Stimulated activated memory B cell treated with anti-CD40 and anti-IgM and Interleukin-4, amounts not matched to agents 10 μg/mL and 1 μg/mL and 100 μg/mL, for 72 hours (primary cell): ENCODE measurements at places on chromosomes 16 and 17.
A peak's percentile ranks its signal among the peaks of the same experiment; 100 is the strongest.

GRCh38 chr17:38919316-38920078 lies 5.9 kb upstream of the LASP1NB start:
- peaks cover 57% of the 10 kb centered on the region for H3K36me3 ChIP-seq
- peaks cover 37% of the 10 kb centered on the region for H3K4me1 ChIP-seq
- H3K27ac ChIP-seq = peak overlapping the region; percentile 76
- no peak for ATAC-seq
- no peak overlapping the region for H3K4me3 ChIP-seq

- no peak overlapping the region for H3K4me3 ChIP-seq
- no peaks in the 10 kb centered on the region for H3K36me3 ChIP-seq
- H3K4me1 ChIP-seq = peaks cover 8% of the 10 kb centered on the region
- no peak overlapping the region for H3K27ac ChIP-seq
- H3K27me3 ChIP-seq = peaks cover 8% of the 10 kb centered on the region
Measured at GRCh38 chr16:67304020-67304419, 22.5 kb downstream of the KCTD19 start.

DNA sequence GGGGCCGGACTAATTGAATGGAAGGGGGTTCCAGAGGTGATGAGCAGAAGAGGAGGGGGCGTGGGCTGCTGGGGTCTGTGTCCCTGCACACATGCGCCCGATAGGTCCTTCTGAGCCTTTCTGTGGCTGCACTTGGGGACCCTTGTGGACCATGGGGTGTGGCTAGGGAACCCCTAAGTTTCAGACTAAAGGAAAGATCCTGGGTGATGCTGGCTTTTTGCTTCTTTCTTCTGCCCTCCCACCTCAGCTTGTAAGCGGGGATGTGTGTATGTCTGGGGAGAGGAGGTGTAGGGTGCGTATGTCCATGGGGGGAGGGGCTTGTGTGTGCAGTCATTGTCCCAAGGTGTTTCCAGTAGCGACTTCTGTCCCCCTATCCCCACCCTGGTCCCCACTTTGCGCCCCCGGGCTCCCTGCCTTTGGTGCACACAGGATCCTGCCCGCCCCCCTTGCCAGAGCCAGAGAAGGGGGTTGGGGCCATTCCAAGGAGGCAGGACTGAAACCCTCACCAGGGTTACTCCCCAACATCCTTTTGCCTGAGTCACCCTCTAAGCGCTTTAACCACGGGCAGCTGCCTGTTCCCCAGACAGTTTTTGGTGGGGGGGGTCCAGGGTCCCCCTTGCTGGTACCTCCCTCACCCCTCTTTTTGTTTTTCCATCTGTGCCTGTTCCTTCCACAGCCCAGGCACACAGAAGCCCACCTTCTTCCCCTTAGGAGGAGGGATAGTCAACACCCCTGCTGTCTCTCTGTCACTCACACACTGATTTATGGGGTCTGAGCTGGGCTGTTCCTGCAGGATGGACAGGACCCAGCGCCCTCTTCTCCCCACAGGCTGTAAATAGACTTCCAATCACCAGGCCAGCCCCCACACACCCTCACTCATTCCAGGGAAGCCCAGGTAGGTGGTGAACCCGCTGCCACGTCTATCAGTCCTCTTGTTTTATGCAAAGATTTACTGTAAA lies 83.2 kb downstream of the ARHGAP23 start:
- peaks cover 65% of the 10 kb centered on the region for H3K27me3 ChIP-seq
- H3K27ac ChIP-seq = no peak overlapping the region
- ATAC-seq = no peak
- H3K36me3 ChIP-seq = no peaks in the 10 kb centered on the region

DNA sequence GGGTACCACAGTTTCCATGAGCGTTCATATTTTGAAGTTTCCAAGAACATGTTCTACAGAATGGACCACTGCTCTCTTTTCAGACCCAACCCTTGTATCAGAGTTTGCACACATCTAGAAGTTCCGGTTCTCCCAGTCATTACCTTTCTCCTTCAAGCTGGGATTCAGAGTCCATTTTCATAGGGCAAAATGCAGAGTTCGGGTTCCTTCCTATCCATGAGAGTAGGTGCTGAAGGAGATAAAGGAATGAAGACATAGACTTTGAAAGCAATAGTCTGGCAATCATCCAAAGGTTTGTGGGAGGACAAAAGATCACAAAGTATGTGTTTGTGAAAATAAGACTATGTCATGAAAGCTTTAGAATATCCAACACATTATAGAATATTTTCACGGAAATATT lies 699.6 kb downstream of the MAF start:
- no peak overlapping the region for H3K27ac ChIP-seq
- no peaks in the 10 kb centered on the region for H3K36me3 ChIP-seq
- ATAC-seq = no peak
- H3K4me1 ChIP-seq = no peaks in the 10 kb centered on the region
- H3K27me3 ChIP-seq = peaks cover 9% of the 10 kb centered on the region

DNA sequence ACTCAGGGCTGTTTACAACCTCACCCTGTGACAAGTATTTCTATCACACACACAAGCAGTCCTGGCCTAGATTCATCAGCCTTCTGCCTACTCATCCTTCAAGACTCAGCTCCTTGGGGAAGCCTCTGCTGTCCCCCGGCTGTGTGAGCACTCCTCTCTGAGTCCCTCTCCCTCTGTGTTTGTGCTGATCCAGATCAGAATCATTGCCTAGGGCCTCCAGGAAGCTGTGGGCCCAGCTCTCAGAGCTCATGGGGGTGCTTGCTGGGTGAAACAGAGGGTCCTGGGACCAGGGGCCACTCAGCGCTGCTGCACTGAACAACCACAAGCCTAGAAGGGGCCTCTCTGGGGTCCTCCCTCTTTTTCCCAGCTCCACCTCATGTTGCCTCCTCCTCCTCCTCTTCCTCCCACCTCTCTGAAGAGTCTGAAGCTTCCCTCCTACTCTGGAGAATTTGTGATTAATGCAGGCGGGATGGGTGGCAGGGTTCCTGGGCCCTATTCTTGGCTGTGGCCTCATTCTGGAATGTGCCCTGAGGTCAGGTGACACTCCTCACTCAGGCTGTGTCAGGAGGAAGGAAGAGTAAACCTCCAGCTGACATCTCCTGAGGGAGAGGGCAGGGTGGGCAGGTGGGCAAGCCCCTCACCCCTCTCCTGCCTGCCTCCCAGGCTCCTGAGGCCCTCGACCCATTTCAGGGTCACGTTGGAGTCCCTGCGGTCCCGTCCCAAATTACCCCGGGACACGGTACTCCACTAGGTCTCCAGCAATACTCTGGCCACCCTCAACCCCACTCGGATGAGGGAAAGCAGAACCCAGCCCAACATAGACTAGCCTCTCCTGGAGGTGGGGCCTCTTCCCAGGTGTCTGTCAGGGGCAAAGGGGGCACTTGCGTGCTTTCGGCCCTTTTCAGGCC lies 10.1 kb downstream of the WFIKKN2 start:
- no peaks in the 10 kb centered on the region for H3K27me3 ChIP-seq
- ATAC-seq = no peak
- no peaks in the 10 kb centered on the region for H3K36me3 ChIP-seq
- H3K27ac ChIP-seq = no peak overlapping the region
- no peak overlapping the region for H3K4me3 ChIP-seq
